ENCODE measurements at places on chromosomes 3 and 15.

DNA sequence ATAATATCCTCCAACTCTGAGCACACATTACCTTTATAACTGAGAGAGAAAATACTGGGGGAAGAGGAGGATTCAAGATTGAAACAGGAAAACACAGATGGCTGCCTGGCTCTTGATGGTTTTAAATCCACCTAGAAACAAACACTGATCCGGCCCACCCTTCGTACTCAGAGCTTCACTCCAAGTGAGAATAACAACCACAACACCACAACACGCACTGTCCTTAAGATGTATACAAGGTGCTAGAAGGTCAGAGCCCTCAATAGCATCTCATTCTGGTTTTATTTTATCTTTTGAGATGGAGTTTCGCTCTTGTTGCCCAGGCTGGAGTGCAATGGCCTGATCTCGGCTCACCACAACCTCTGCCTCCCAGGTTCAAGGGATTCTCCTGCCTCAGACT lies 9.9 kb downstream of the IP6K2 start:
- DNase-seq = no peak

DNA sequence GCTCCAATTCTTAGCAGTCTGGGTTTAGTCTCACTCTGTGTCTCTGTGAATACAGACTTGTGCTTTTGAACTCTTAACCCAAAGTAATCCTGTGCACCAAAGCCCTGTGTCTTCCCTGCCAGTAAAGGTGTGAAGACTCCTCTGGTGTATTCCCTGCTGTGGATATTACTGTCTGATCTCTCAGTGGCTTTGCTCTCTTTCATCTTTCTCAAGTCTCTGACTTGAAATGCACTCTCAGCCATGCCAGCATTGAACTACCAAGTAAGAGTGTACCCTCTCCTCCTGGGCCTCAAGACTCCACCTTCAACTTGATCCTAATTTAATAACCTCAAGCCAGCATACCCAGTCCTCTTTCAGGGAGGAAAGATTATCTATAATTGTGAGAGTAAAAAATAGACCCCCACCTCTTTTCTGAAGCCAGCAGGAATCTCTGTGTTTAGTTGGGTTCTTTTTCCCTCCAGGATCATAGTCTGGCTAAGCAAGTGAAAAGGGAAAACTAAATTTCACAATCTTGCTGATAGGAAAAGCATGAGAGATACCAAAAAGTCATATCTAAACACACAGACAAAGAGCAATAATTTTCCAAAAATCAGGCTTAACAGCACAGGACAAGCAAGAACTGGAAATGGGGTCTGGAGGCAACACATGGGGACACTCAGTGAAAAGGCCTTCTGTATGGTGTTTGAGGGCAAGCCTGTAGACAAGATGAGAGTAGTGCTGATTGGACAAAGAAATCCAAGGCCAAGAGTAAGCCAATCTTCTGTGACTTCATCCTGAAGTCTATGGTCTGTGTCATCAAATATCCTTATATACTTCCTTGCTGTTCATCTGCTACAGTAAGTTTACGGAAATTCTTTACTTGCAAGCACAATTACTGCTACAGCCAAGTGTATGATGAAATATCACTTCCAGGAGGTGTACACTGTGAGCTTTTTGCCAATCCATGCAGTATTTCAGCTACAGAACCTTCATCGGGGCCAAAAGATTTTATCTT lies 296.1 kb upstream of the TGFBR2 start:
- DNase-seq = no peak

- DNase-seq = no peak
Measured at GRCh38 chr15:36645106-36645505, 65.7 kb downstream of the CDIN1 start.

DNA sequence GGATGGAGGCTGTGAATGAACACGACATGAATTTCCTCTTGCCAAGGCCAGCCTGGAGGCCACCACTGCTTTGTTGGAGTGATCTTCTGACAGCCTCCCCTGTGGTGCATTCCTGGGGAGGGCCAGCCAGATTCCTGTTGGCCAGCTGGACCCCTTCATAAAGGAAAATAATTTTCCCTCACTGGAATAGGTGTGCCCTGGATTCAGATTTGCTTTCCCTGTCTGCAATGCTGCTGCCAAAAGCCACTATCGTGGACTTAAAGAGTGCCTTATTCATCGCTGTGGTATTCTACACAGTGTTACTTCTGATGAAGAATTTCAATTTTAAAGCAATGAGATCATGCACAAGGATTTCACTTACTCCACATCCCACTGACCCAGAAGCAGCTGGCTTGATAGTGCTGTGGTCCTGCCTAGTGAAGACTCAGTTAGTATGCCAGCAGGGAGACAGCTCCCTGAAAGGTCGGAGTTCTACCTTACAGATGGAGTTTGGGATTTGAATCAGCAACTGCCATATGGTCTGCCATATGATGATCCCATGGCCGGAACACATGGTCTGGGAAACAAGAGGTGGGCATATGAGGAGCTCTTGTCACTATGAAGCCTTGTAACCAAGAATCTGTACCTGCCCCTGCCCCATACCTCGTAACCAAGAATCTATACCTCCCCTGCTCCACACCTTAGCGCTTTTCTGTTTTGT lies 145.2 kb downstream of the KLF13 start:
- DNase-seq = peak; percentile 77

GRCh38 chr15:69078638-69079037 lies 64.1 kb downstream of the NOX5 start:
- no peak for DNase-seq

DNA sequence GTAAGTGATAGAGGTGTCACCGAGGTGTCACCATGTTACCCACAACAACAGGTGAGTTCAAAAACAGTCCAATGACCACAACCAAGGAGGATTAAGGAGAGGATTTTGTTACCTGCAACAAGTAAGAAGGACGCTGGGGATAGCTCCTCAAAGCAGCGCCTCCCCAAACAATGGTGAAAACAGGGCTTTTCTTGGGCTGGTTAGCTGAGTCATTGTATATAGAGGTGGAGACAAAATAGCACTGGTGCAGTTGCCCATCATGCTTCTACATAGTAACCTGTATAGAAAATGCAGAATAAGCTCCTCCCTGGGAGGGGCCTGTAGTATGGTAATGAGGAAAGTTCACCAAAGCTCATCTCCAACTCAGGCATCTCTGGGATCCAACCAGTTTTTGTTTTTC lies 116.9 kb upstream of the EIF1B start:
- DNase-seq = peak; percentile 19

DNA sequence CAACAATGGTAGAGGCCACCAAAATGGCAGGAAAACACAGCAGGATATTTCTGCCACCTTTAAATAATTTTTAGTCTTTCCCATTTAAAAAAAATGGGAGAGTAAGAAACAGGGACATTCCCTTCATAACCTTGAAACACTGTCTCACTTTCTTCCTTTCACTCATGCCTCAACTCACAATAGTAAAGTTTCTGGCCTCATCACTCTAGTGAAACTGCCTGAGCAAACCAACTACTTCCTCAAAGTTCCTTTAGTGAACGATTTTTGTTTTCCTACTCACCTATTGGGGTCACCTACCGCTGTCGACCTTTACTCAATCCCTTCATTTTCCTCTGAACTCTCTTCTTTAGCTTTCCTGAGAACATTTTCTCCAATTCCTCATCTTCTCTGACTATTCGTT lies 33.0 kb downstream of the SHC4 start:
- no peak for DNase-seq

- DNase-seq = peak; percentile 33
Measured at GRCh38 chr3:129184396-129184657, 631 bp upstream of the CNBP start.

- no peak for DNase-seq
Measured at GRCh38 chr3:128550471-128551126, 57.6 kb upstream of the GATA2 start.

DNA sequence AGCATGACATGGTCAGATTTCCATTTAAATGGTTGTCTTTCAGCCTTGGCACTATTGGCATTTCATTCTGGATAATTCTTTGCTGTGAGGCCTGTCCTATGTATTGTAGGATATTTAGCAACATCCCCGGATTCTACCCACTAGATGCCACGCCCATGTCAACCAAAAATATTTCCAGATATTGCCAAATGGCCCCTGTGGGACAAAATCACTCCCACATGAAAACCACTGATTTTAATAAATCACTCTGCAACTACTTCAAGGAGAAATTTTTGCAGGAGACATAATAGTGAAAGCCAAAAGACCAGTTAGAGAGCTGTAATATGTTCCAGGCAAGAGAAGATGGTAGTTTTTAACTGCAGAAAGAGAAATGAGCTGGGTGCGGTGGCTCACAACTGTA lies 55.9 kb upstream of the RARB start:
- DNase-seq = no peak

GRCh38 chr3:188283347-188283746 lies 129.4 kb downstream of the LPP start:
- DNase-seq = no peak

DNA sequence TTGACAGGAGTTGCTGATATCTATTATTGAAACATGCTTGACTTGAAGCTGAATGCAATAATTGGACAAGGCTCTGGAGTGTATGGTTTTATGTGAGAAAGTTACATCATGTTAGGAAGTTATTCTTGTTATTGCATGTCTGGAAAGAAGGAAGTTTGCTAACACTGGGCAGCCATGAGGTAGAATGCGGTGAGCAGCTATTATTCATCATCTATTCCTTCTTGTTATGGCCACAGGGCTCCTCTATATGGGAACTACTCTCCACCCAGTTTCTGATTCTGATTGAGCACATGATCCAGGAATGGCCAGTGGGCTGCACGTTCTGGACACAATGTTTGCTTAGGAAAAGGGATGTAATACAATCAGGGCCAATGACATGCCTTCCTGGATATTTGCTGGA lies 37.8 kb upstream of the SCN5A start:
- no peak for DNase-seq

DNA sequence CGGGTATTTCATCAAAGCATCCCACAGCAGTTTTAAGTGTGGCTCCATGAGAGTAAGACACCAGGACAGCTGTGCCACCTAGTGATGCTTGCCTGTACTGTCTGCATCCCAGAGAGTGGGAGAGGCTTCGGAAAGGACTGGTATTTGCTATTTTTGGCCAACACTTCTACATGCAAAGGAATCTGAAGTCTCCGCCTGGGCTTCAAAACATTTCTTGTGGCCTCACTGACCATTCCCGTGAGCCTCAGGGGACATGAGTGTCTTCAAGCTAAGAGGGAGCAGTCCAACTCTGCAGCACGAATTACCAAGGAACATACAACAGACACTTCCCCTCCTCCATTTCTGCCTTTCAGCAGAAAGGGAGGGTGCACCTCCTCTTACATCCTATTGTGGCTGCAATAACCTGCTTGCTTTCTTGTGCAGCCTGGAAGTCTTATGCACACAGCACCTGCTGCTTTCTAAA lies 177.5 kb downstream of the RORA start:
- DNase-seq = peak; percentile 64

DNA sequence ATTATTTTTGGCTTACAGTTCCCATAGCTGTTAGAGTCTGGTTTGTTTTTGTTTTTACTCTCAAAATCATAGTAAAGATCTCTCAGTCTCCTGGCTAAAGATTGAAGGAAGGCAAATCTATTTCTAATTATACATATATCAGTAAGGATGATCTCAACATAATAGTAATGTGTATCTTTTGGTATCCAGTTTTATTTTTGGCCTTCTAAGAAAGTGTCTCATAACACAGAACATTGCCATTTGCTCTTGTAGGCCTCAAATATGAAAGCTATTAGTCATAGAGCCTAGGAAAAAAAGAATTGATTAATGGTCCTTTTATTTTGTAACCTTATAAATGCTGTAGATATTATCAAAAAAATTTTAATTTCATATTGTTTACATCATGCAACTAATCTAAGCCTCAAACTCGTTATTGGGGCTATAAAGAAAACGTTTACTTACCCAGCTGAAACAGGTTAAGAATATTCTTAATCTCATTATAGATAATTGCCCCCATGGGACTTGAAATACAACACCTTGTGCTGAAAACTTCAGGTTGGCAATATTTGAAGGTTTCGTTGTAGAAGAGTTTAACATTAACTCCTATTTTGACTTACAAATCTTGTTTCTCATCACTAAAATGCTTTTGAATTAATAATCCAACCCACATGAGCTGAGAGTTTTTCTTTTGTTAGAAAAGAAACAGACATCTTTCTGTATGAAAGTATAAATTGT lies 16.7 kb downstream of the FBXO45 start:
- DNase-seq = no peak

DNA sequence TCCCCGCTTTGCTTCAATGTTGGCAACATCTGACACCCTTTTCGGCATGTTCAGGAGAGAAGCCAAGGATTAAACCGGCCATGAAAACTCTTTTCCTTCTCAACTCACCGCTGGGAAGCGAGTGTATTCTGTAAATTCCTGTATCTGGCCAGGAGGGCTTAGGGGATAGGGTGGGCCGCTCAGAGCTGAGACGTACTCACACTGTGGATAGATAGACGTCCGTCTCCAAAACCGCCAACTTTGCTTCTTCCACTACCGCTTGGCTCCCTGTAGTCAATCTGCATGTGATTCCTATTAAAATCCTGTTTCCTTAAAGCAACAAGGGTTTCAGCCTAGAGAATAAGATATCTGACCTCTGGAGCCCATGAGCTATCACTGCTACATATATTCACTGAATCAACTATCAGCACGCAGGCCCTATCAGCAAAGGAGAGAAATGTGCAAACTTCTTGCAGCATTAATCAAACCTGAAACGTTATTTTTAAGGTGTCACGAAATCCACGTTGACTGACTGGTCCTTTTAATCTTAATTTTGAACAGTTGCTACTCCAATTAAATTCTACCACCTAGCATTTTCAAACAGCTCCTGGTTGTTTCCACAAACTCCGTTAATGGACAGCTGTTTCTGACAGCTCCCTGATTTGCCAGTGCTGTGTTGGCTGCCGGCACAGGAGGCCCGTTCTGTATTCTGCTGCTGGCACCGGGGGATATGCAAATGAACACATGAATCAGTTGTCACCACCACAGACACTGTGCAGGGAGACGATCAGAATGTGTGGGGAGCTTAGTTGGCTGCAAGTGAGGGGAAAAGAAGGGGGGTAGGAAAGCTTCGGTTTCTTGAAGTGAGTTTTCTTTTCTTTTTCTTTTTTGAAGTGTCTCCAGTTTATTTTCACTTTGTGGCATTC lies 438.9 kb upstream of the ARRDC4 start:
- DNase-seq = peak; percentile 15

- DNase-seq = peak; percentile 91
Measured at GRCh38 chr3:58471025-58471887, 20.6 kb upstream of the KCTD6 start.

DNA sequence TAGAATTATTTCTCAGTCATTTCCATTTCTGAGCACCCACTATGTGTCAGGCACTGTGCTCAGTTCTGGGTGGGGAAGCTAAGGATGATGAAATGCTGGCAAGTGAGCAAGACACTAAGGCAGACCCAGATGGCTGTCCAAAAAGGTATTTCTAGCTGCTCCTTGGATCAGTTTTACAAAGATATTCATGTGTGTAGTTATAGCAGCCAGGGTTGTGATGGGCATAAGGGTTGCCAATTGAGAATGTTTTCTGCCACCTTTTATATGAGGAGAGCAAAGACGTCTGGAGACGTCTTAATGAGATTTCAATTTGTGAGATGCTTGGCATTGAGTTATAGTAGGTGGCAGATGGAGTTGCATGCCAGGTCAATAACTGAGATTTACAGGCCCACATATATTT lies 197.1 kb upstream of the RASGRP1 start:
- DNase-seq = no peak

Measured in urothelium cell line (cell line).